NCI-H748 treated with DMSO at 0.1 percent for 48 hours (cell line): ENCODE measurements at places on chromosomes 5 and 9.

- no peak for DNase-seq
Measured at GRCh38 chr5:105740242-105740641, 1930.5 kb downstream of the EFNA5 start.

DNA sequence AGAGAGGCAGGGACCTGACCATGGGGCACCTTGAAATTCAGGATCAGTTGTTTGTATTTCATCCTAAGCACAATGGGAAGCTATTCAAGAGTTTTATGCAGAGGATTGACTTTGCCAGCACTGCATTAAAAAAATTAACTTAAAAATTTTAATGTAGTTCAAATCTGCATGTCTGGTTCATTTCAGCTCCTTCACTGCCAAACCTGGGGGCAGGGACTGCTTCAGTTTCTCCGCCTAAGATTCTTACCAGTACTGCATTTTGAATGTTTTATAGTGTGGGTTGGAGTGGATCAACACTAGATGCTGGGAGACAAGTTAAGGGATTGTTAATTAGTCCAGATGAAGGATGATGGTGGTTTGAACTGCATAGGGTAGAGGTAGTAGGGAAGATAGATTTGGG, 15.7 kb upstream of the MSMP start:
- DNase-seq = no peak

GRCh38 chr9:133044661-133045060, 13.9 kb downstream of the GTF3C5 start:
- DNase-seq = no peak

GRCh38 chr5:157864067-157864466, 5.1 kb upstream of the CLINT1 start:
- DNase-seq = no peak

- no peak for DNase-seq
Measured at GRCh38 chr9:27337236-27337635, 40.3 kb upstream of the EQTN start.

GRCh38 chr5:54725391-54726280, 208.1 kb downstream of the SNX18 start:
- no peak for DNase-seq

GRCh38 chr9:96256800-96257199, 45.2 kb downstream of the HSD17B3 start:
- no peak for DNase-seq

DNA sequence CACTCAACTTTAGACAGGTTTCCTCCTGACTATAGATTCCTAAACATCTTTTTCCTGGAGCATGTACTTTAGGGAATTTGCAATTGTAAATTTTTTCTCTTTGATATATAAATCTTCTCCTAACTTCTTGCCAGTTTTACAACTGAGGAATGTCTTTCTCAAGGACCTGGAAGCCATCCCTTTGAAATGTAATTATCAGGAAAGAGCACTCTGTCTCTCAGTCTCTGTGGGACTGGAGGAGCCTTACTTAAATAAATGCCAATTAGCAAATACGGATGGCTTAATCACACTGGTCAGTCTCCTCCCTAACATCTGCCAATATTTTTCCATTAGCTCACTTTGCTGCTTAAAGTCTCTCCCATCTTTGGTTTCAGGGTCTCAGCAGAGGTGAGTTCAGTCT, 344.3 kb upstream of the ARRDC3 start:
- DNase-seq = no peak

DNA sequence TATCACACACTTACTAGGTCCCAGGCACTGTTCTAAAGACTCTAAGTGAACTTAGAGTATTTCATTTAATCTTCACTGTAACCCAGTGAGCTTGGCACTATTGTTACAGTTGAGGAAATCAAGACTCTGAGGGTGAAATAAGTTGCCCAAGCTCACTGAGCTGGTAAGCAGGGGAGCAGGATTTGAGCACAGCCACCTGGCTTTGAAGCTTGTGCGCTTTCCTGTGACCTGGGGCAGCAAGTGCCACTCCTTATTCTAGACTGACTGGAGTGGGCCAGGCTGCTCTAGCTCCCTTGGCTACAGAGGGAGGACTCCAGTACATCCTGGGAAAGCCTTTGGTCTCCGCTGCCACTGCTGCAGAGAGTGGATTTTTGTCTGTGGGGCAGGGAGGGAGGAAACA, 50.0 kb downstream of the RGS3 start:
- no peak for DNase-seq

DNA sequence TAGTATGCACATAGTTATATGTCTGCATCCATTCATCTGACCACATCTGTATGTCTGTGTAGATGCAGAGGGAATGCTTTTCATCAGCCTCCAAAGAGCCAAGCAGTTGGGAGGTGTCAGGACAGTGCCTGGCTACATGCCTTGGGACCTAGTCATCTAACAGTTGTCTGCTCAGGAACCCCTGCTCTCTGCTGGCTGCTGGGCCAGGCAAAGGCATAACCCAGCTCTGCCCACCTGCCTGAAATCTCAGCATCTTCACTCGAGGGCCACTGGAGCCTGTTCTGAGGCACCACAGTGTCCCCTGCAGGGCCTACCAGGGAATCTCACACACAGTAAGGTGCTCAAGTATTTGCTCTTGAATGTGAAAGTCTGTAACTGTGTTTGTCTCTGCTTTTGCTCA, 3.7 kb downstream of the C9orf50 start:
- no peak for DNase-seq
